Glutamatergic neuron (in vitro differentiated cells): ENCODE measurements at places on chromosomes 11 and 22. TPM values are rescaled to one million over a fixed set of nuclear protein-coding genes. Genes with fewer than 3 reads are reported as not detected.
A peak's percentile ranks its signal among the peaks of the same experiment; 100 is the strongest.

DNA sequence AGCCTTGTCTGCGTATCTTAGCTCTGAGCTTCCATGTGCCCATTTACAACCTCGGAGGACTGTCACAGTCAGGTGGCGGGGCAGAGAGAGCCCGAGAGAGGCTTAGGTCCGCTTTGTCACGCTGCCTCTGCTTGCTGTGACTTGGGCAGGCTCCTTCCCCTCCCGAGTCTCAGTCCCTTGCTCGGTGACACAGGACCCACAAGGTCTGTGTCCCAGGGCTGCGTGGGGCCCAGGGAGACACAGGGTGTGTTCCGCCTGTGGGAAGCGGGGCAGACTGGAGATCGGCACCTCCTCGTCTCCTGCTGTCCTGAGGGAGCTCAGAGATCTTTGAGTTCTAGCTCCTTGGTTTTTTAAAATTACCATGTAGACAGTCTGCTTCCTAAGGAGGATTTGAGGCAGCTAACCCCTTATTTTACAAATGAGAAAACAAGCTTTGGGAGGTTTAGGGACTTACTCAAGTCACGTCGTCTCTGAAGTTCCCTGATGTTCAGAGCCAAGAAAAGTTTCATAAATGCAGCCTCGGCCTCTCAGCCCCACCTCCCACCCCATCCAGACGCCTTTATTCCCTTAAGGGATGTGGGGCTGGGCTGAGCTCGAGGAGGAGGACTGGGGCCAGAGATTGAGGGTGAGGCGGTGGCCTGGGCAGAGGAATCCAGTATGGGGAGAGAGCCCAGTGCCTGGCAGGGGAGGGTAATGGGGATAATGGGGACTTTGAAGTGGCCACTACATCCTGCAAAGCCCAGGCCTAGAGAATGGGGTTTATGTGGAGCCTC, 103.6 kb downstream of the NECTIN1 start:
- H3K4me3 ChIP-seq, result no peak overlapping the region
- H3K27ac ChIP-seq, result no peak overlapping the region
- peaks cover 3% of the 10 kb centered on the region for H3K4me1 ChIP-seq
- DNase-seq, result no peak

- peaks cover 3% of the 10 kb centered on the region for H3K27me3 ChIP-seq
- no peak overlapping the region for H3K4me3 ChIP-seq
- DNase-seq, result no peak
- H3K36me3 ChIP-seq, result peaks cover 5% of the 10 kb centered on the region
- no peak overlapping the region for H3K27ac ChIP-seq
Measured at GRCh38 chr11:68142028-68142412, 20.8 kb upstream of the CHKA start.

Gene SHANK2
- total RNA-seq, result 23.0 TPM

Gene ZNF70
- total RNA-seq, result 9.0 TPM

GRCh38 chr22:28297504-28297903, 378.4 kb upstream of the PITPNB start:
- peaks cover 4% of the 10 kb centered on the region for H3K4me1 ChIP-seq
- DNase-seq, result no peak
- no peak overlapping the region for H3K4me3 ChIP-seq

- no peak overlapping the region for H3K27ac ChIP-seq
- peaks cover 24% of the 10 kb centered on the region for H3K4me1 ChIP-seq
- no peaks in the 10 kb centered on the region for H3K36me3 ChIP-seq
- H3K4me3 ChIP-seq, result no peak overlapping the region
Measured at GRCh38 chr22:20865875-20866445, 7.2 kb downstream of the SNAP29 start.

DNA sequence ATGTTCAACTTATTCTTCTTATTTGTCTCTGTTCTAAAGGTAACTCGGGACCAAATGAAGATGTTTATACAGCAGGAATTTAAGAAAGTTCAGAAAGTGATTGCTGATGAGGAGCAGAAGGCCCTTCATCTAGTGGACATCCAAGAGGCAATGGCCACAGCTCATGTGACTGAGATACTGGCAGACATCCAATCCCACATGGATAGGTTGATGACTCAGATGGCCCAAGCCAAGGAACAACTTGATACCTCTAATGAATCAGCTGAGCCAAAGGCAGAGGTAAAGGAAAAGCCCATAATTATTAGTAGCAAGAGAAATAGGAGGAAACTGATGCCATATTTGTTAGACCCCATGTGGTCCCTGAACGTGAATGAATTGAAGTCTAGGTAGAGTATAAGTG, 63.3 kb downstream of the TRIM44 start:
- no peaks in the 10 kb centered on the region for H3K27me3 ChIP-seq
- no peak for DNase-seq
- no peak overlapping the region for H3K4me3 ChIP-seq
- H3K36me3 ChIP-seq, result peaks cover 17% of the 10 kb centered on the region

DNA sequence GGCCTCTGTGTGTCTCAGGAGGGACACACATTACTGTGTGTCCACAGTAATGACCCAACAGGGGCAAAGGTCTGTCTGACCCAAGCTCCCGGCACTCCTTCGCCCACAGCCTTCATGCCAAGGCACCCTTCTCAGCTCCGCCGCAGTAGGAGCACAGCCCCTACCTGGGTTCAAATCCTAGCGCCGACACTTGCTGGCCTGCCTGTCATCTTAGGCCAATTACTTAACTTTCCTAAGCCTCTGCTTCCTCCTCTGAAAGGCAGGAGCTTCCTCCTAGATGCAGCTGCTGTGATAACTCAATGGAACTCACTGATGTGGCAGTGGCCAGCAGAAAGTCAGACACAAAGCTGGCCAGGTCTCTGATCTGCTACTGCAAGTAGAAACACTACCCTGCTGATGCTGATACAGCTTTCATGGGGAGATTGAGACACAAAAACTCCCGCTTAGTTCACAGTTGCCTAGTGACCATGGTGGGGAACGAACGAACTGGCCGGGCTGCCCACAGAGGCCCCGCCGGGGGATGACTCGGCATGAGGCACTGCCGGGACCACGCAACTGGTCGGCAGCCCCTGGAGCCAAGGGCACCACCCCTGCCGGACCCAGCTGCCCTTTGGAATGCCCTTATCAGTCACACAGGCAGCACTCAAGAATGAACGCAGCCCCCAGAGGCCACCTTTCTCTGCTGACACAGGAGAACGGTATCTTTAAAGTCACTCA, 8.1 kb downstream of the EHD1 start:
- no peaks in the 10 kb centered on the region for H3K27me3 ChIP-seq
- H3K27ac ChIP-seq, result no peak overlapping the region
- no peaks in the 10 kb centered on the region for H3K36me3 ChIP-seq
- H3K4me1 ChIP-seq, result peaks cover 21% of the 10 kb centered on the region
- peak overlapping the region; percentile 57 for H3K4me3 ChIP-seq
- no peak for DNase-seq

Gene MS4A4A
- not detected for total RNA-seq
